NCI-H1436 treated with DMSO at 0.1 percent for 48 hours (cell line): ENCODE measurements at places on chromosomes 6 and 20.

- DNase-seq = no peak
Observed at GRCh38 chr6:122789182-122790027, at the start of gene SMPDL3A. Gene SMPDL3A, plus strand, starts transcription at chr6:122789258. Its CDS starts 89 bp downstream, at chr6:122789347.

- DNase-seq = no peak
Observed at GRCh38 chr6:26243132-26243531, 121.9 kb upstream of the BTN3A2 start.

GRCh38 chr20:57872816-57873409 lies 163.1 kb upstream of the PMEPA1 start:
- DNase-seq = no peak

DNA sequence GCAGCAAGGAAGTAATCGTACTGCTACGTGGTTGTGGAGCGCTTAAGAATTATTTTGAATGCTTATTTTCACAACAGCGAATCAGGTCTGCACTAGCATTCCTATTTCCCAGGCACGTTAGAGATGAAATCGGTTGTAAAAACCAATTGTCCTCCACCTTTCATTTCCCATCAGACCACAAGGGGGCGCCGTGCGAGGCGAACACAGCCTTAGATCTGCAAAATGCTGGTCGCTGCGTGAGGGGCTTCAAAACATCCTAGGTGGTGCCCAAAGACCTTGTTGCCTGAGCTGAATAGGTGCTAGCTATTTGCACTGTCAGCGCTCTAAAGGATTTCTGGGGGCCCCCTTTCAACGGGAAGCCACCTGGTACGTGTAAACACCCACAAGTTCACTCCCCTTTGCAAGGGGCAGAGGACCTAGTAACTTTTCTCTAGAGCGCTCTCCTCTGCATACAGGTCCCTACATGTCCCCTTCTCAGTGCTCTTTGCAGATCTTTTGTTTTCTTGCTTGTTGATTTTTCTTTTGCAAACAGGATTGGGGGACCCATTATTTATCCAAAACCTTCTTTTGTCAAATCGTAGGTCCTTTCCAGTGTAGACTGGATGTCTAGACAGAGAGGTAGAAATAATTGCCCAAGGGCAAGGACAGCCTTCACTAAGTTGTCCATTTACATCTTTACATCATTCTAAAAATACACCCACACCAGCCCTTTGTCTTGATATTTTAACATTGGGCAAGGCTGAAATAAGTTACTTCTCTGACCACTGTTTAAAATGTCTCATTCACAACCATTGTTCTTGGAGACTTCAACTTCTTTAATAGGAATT lies 59.8 kb downstream of the NEDD9 start:
- no peak for DNase-seq

GRCh38 chr6:53646606-53647005 lies 18.9 kb downstream of the KLHL31 start:
- DNase-seq = no peak
